ENCODE measurements at places on chromosomes 16 and 17.

GRCh38 chr17:13240851-13241250 is 223.0 kb upstream of the ELAC2 start:
- no peak for DNase-seq
- H3K27me3 ChIP-seq, result no peaks in the 10 kb centered on the region
- no peaks in the 10 kb centered on the region for H3K36me3 ChIP-seq
- no peak overlapping the region for H3K27ac ChIP-seq

- DNase-seq, result peak; percentile 82
- no peaks in the 10 kb centered on the region for H3K27me3 ChIP-seq
- no peaks in the 10 kb centered on the region for H3K36me3 ChIP-seq
Measured at GRCh38 chr16:10741844-10742243, 1.8 kb upstream of the NUBP1 start.

DNA sequence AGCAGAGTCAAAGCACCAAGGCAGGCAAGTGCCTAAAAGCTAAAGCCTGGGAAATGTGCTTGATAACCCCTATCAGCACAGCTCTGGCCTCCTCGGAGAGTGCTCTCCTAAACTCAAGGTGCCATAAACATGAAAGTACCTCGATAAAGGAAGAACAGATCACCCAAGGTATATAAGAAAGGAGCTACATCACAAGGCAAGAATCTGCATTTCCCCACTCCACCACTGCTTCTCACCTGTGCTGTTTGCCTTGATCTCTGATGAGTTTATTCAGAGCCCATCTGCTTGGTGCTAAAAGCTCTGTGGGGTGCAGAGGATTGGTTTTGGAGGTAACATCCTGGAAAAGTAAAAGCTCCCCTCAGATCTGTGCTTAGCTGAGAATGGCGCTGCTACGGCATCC is 449.5 kb upstream of the CDH5 start:
- no peak for DNase-seq
- no peaks in the 10 kb centered on the region for H3K27me3 ChIP-seq
- no peak overlapping the region for H3K27ac ChIP-seq
- H3K4me1 ChIP-seq, result no peaks in the 10 kb centered on the region
- H3K4me3 ChIP-seq, result no peak overlapping the region

DNA sequence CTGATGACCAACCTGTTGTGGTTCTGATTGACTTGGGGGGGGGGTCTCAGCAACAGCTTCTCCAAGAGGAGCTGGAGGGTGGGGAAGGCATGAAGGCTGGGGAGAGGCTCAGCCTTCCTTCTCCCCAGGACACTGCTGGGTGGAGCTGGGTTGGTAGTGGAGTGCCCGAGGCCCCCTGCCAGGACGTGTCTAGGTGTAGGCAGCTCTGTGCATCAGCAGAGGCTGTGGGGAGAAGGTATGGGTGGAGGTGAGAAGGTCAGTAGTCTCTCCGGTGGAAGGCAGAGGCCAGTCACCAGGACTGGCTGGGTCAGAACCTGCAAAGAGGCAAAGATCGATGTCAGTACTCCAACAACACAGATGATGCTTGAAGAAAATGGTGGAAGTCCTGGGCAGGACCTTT is 3.9 kb downstream of the CHAD start:
- no peak for DNase-seq
- no peaks in the 10 kb centered on the region for H3K36me3 ChIP-seq
- H3K4me3 ChIP-seq, result no peak overlapping the region
- H3K27ac ChIP-seq, result no peak overlapping the region

GRCh38 chr16:31215287-31216162 is 1.4 kb downstream of the PYDC1 start:
- peaks cover 27% of the 10 kb centered on the region for H3K4me1 ChIP-seq
- DNase-seq, result no peak
- peak overlapping the region; percentile 47 for H3K4me3 ChIP-seq
- H3K27ac ChIP-seq, result no peak overlapping the region

DNA sequence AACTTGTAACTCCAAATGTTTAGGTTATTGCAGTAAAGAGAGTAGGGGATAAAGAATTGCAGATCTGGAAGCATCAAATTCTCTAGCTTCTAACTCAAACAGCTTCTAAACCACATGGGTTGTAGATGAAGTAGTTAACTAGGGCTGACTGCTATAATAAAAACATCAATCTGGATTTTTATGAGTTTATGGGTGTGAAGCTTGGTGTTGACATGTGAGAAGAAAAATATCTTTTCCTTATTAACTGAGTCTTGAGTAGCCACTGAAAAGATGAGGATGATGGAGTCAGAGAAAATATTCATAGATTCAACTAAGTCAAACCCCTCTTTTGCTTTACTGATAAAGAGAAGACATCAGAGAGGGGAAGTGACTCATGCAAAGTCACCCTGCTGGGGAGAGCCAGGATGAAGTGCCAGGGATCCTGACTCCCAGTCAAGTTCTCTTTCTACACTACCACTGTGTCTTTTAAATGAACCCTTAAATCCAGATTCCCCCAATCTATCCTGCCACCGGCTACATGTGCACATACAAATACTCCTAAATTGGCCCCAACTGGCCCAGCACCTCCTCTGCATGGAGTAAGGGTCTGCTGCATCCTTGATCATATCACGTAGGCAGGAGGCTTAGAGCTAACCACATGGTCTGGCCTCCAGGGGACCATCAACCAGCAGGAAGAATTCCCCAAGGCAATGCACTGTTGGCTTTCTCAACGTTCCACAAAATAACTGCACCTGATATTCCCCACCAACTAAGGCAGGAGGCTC is 264.0 kb upstream of the CCL2 start:
- no peak overlapping the region for H3K4me3 ChIP-seq
- DNase-seq, result no peak
- no peak overlapping the region for H3K27ac ChIP-seq
- no peaks in the 10 kb centered on the region for H3K36me3 ChIP-seq

DNA sequence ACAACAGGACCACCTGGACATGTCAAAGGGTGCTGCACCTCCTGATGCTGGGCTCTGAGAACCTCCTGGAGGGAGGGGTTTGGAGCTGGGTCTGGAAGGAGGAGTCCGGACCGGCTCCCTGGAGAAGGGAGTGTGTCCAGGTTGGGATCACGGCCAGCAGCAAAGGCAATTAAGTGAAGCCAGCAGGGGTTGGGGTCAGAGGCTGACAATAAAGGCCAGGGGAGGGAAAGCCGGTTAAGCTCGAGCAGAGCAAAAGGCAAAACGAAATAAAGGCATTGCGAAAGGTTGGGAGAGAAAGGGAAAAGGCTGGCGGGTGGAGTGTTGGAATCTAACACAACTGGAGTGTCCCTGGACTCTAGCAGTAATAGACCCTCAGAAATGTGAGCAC is 992 bp upstream of the CACNG4 start:
- H3K27me3 ChIP-seq, result peaks cover 35% of the 10 kb centered on the region
- peaks cover 20% of the 10 kb centered on the region for H3K4me1 ChIP-seq
- H3K27ac ChIP-seq, result no peak overlapping the region
- DNase-seq, result no peak
- no peaks in the 10 kb centered on the region for H3K36me3 ChIP-seq
- no peak overlapping the region for H3K4me3 ChIP-seq

GRCh38 chr16:769934-770333 is 9.4 kb downstream of the MSLN start:
- no peaks in the 10 kb centered on the region for H3K36me3 ChIP-seq
- H3K4me3 ChIP-seq, result no peak overlapping the region
- no peak for DNase-seq
- no peaks in the 10 kb centered on the region for H3K27me3 ChIP-seq
- no peaks in the 10 kb centered on the region for H3K4me1 ChIP-seq

DNA sequence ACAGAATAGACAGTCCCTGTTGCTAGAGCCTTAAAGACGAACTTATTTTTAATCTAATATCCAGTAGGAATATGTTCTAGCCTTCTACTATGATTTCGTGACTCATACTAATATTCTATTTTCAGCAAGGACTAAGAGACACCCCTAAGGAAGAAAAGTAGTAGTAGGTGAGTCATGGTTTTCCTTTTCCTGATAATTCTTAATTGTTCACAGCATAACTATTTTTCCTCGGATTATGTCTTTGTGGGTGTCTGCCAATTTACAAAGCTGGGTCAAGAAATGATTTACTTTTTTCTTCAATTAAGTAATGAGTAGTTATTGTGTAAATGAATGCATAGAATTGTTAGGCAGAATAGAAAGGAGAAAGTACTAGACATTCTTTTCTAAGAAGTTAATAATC is 292.2 kb downstream of the TOX3 start:
- DNase-seq, result no peak
- no peak overlapping the region for H3K27ac ChIP-seq
- no peaks in the 10 kb centered on the region for H3K4me1 ChIP-seq
- no peaks in the 10 kb centered on the region for H3K36me3 ChIP-seq

- no peak for DNase-seq
- H3K27ac ChIP-seq, result no peak overlapping the region
- H3K36me3 ChIP-seq, result no peaks in the 10 kb centered on the region
- H3K4me1 ChIP-seq, result peaks cover 6% of the 10 kb centered on the region
- no peaks in the 10 kb centered on the region for H3K27me3 ChIP-seq
Measured at GRCh38 chr17:13027246-13027645, 9.4 kb upstream of the ELAC2 start.

- no peak overlapping the region for H3K27ac ChIP-seq
- no peaks in the 10 kb centered on the region for H3K27me3 ChIP-seq
- H3K36me3 ChIP-seq, result no peaks in the 10 kb centered on the region
Measured at GRCh38 chr17:28958820-28959455, 7.6 kb upstream of the PHF12 start.

GRCh38 chr17:32915245-32915644 is 12.7 kb upstream of the TMEM98 start:
- no peak overlapping the region for H3K4me3 ChIP-seq
- peaks cover 8% of the 10 kb centered on the region for H3K4me1 ChIP-seq
- no peaks in the 10 kb centered on the region for H3K27me3 ChIP-seq
- no peak for DNase-seq
- no peaks in the 10 kb centered on the region for H3K36me3 ChIP-seq

DNA sequence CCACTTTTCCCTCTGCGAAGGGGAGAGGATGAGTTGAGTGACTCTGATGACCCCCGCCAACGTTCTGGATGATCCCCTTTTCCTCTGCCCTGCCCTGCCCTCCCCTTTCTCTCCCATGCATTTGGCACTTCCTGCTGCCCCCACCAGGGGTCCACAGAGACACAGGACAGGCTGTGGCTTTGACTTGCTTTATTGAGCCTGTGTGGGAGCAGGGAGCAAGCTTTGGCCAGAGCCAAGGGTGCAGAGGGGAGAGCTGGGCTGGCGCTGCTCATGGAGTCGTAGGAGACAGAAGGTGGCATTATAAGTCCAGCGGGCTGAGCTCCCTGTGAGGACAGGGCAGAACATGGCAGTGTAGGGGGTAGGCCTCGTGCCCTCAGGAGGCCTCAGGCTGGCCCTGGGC is 1.6 kb downstream of the PPY start:
- peaks cover 39% of the 10 kb centered on the region for H3K27me3 ChIP-seq
- H3K27ac ChIP-seq, result no peak overlapping the region
- H3K4me3 ChIP-seq, result no peak overlapping the region
- H3K4me1 ChIP-seq, result no peaks in the 10 kb centered on the region
- DNase-seq, result no peak

GRCh38 chr17:66957951-66958579 is 6.4 kb upstream of the CACNG4 start:
- H3K4me1 ChIP-seq, result peaks cover 30% of the 10 kb centered on the region
- no peak for DNase-seq
- H3K27me3 ChIP-seq, result no peaks in the 10 kb centered on the region

DNA sequence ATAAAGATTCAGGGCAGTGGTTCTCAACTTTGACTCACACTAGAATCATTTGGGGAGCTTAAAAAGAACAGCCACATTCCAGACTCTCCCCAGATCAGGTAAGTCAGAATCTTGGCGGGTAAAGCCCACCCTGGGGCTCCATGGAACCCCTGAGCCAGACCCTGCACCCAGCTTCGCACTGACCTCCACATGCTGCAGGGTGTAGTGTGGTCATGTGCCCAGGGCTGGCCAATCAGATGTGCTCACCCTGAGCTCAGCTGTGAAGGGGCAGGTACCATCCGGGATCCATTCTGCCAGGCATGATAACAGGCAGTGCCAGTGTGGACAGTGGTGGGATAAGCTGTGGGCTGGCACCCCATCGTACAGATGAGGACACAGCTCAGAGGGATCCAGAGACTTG is 28.1 kb upstream of the MED9 start:
- no peaks in the 10 kb centered on the region for H3K4me1 ChIP-seq
- H3K36me3 ChIP-seq, result no peaks in the 10 kb centered on the region
- H3K4me3 ChIP-seq, result no peak overlapping the region
- DNase-seq, result no peak
- no peak overlapping the region for H3K27ac ChIP-seq
- H3K27me3 ChIP-seq, result no peaks in the 10 kb centered on the region

GRCh38 chr17:58265271-58265670 is 15.5 kb downstream of the MPO start:
- no peaks in the 10 kb centered on the region for H3K4me1 ChIP-seq
- H3K4me3 ChIP-seq, result no peak overlapping the region
- no peaks in the 10 kb centered on the region for H3K36me3 ChIP-seq
- no peak overlapping the region for H3K27ac ChIP-seq
- no peak for DNase-seq
- peaks cover 32% of the 10 kb centered on the region for H3K27me3 ChIP-seq

DNA sequence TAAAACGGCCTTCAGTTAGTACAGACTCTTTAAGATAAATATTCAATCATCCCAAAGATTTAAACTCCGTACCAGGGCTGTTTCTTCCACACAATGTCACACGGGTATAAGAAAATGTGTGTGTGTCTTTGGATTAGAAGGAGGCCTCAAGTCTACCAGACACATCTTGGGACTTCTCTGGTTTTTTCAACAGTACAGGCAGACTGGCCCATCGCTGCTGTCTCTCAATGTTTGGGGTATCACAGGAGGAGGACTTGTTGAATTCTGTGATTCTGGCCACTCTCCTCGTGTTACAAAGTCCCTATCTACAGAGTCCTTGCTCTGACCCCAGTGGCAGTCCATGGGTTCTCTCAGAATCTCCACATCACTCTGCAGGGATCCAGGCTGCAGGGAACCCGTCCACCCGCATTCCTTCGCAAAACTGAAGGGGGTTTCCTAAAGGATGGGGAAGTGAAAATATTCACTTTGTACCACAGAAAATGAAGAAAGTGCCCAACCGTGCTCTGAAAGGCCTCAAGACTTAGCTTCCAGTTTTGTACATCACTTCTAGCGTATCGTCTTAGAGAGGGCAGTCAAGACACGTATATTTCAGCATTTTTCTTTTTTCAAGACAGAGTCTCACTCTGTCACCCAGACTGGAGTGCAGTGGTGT is 373.2 kb downstream of the NPIPA8 start:
- H3K4me3 ChIP-seq, result no peak overlapping the region
- DNase-seq, result no peak
- H3K36me3 ChIP-seq, result no peaks in the 10 kb centered on the region
- no peak overlapping the region for H3K27ac ChIP-seq

- H3K36me3 ChIP-seq, result peaks cover 4% of the 10 kb centered on the region
- no peaks in the 10 kb centered on the region for H3K4me1 ChIP-seq
- H3K4me3 ChIP-seq, result no peak overlapping the region
- peak; percentile 54 for DNase-seq
- H3K27ac ChIP-seq, result no peak overlapping the region
Measured at GRCh38 chr16:66713076-66713475, 16.5 kb upstream of the CMTM4 start.
